ENCODE measurements at places on chromosomes 16 and 17. TPM values are rescaled to one million over a fixed set of nuclear protein-coding genes. Genes with fewer than 3 reads are reported as not detected.

ST6GALNAC1 gene
- 8.4 TPM for total RNA-seq

CSH2 gene
- total RNA-seq, result 4.0 TPM

KRTAP4-4 gene
- not detected for total RNA-seq

CDH8 gene
- total RNA-seq, result not detected

HYDIN gene
- total RNA-seq, result not detected

DHRS7C gene
- not detected for total RNA-seq

RFNG gene
- 28.3 TPM for total RNA-seq

CLDN6 gene
- not detected for total RNA-seq

HEATR3 gene
- 10.9 TPM for total RNA-seq

CIAO2B gene
- 51.0 TPM for total RNA-seq

Data from T-helper 17 cell (primary cell).